ENCODE measurements at places on chromosomes 6 and 20.

- DNase-seq: no peak
Measured at GRCh38 chr20:57205606-57206219, 60.7 kb downstream of the BMP7 start.

GRCh38 chr20:35171753-35172433 lies at the start of gene PROCR:
PROCR (plus strand) TSS chr20:35172072; CDS start chr20:35172155, 83 bp downstream.
- DNase-seq: peak; percentile 26

GRCh38 chr20:620246-620645 lies 10.1 kb upstream of the TCF15 start:
- DNase-seq: no peak

GRCh38 chr20:62900692-62901584 lies 25.4 kb downstream of the DIDO1 start:
- no peak for DNase-seq

GRCh38 chr6:52994031-52994838 lies 849 bp downstream of the GSTA4 start:
- DNase-seq: peak; percentile 30

DNA sequence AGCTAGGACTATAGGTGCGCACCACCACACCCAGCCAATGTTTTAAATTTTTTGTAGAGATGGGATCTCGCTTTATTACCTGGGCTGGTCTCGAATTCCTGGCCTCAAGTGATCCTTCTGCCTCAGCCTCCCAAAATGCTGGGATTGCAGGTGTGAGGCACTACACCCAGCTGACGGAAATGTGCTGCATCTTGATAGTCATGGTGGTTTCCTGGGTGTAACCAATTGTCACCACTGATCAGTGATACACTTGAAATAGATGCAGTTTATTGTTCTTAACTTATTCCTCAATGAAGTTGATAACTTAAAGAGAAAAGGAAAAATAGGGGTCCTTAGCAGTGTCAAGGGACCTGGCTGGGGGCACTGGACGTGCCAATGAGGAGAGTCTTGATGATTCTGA lies 92.4 kb downstream of the PPP1R14C start:
- DNase-seq: no peak

GRCh38 chr6:114874410-114874809 lies 531.6 kb upstream of the HS3ST5 start:
- DNase-seq: no peak

DNA sequence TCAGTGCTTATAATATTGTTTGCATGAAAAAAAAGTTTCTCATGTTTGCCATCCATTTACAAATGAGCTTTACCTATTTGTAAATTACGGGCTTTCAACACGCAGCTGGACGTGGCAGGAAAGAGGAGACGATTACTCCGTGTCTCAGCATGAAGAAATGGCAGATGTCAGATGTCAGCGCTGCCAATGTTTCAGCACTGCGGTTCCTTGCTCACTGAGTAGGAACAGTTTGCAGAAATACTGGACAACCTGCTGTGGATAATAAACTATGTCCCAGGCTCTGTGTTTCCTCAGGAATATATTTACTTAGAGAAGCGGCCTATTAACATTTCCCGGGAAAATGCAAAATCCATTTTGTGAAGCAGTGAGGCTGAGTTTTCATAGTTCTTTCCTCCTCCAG lies 22.7 kb downstream of the RAMACL start:
- no peak for DNase-seq

DNA sequence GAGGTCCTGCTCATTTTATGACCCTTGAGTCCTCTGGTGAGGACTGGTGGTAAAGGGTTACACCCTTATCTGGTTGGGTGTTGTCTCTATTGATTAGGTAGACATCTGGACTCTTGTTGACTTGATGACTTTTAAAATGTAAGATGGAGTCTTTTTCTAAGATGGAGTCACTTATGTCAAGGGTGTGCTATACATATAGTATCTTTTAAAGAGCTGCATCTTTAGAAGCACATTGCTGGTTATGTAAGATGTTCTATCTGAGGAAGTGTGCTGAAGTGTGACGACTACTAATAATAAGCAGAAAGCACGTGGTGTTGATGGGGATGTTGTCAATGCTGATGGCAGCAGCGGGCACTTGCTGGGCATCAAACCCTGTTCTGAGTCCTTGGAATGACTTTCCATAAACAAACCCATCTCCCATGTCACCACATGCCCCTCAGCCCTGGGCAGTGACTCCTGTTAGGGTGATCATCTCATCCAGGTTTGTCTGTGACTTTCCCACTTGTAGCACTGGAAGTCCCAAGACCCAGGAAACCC lies 229.6 kb downstream of the EYA2 start:
- no peak for DNase-seq

DNA sequence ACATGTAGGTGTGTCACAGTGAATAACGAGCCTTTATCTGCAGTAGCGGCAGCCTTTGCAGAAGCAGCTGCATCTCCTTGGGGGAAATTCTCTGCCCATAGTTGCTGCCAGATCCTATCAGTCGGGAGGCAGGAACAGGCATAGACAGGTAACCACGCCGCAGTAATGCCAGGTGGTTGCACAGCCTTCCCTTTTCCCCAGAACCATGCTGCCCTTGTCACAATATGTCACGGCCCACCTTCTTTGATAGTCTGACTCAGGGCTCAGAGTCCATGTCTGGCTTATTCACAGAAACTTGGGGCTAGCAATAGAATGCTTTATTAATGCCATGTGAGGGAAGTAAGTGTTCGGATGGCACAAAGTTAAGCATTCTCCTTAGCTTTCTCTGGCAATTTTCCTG lies 76.6 kb downstream of the F13A1 start:
- no peak for DNase-seq

- no peak for DNase-seq
Measured at GRCh38 chr20:21902391-21902790, 196.9 kb downstream of the PAX1 start.

DNA sequence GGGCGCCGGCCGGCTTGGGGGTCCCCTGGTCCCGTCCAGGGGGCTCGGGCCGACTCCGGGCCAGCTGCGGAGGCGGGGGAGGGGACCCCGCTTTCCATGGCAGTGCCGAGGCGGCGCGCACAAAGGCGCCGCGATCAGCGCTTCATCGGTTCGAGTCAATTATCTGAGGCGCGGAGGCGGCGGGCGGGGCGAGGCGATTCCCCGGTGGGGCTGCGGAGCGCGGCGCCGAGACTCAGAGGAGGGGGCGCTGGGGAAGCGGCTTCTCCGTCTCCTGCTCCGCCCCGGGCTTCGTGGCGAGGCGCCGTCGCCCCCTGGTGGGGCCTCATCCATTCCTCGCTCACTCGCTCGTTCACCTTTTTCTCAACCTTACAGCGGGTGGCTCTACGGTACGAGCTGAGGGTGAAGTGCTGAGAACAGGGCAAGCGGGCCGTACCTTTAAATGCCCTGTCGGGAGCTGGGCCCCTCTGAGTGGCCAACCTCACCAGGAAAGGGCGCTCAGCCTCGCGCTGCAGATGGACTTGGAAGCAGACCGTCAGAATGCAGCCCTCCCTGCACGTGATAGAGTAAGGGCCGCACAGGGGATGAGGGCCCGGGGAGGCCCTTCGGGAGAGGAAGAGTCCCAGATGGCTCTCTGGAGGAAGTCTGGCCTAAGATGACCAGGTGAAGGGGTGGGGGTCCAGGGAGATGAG lies 39.9 kb downstream of the SLC52A3 start:
- DNase-seq: no peak
